ENCODE measurements at places on chromosomes 13 and 19.

DNA sequence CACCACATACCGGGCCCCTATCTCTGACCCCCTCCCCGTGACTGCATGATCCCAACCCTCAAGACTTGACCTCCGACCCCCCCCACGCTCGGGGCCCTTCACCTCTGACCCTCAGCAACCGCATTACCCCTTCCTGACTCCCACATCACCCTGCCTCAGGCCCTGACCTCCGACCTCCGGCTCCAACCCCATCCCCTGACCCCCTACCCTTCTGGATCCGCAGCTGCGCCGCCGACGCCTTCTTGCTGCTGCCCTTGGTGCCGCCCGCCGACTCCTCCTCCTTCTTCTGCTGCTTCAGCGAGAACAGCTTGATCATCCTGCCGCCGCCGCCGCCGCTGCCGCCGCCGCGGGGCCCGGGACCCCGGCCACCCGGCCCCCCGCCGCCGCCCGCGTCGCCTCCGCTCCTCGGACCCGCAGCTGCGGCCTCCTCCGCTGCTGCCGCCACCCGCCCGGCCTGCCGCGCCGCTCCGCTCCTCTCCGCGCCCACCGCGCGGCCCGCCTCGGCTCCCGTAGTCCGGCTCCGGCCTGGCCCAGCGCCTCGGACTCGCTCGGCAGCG lies at the start of gene UBE2M:
Gene UBE2M, minus strand, starts transcription at position 546 of the 557 bp plus-strand sequence. Its CDS starts 230 bp downstream, at position 316.
- no peak for DNase-seq

DNA sequence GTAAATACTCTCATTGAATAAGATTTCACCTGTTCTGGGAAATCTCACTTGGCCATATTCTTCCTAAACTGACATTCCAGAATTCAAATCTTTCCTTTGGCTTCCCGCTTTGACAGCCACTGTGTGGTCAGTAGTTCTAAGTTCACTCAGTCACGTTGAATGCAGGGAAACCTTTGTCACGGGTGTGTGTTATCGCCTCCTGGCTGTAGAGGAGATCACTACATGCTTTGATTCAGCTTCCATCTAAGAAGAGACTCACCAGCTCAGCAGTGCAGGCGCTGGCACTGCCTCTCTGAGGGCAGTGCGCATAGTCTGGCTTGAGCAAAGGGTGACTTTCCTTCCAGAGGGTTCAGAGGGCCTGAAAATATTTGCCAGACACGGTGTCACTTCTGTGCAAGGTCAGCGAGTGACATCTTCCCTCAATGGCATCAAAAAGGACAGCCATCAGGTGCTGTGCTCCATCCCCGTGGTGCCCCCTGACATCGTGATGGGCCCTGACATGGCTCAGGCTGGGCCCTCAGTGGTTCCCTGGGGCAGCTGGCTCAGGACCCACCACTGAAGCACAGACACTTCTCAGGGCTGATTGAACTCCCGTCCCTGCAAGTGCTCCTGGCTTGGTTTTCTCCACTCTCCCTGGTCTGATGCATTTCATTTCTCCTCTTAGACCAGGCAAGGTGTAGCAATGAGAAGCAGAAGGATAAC lies 635.4 kb upstream of the ARGLU1 start:
- DNase-seq, result no peak

DNA sequence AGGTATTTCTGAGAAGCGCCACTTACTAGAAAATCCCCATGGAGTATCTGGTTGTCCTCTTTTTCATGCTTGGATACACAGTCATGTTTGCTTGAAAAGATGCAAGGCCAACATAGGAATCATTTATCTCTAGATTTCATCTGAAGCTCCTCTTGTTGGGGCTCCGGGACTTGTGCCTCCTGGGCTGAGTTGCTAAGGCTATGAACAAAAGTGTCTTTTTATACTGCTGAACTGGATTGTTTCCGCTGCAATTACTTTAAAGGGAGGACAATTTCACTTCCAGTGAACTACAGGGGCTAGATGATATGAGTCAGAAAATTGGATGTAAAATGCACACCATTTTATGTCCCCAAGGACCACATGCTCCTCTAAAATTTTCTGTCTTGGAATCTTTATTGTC lies 114.1 kb downstream of the TNFSF13B start:
- DNase-seq, result no peak

- no peak for DNase-seq
Measured at GRCh38 chr13:114078461-114079451, 53.7 kb downstream of the RASA3 start.

DNA sequence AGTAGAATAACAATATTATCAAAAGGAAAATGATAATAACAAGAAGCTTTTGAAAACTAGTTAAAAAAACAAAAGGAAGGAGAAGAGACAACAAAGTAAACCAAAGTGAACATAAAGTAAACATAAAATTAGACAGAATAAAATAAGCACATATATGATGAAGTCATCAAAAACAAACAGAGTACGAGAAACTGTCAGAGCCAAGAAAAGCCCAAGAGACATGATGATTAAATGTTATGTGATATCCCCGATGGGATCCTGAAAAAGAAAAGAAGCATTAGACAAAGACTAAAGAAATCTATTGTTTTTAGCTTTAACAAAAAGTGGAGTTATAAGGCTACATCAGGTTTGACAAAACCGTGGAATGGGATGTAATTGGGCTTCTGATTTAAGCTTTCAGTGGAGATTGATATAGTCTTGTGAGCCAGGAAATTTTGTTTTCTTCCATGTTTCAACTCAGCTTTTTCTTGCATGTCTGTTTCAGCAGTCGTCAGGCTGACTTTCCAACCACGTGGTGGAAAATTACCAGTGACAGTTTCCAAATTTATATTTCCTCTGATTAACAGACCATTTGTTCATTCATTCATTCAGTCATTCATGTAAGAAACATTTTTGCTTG lies 64.9 kb downstream of the KL start:
- DNase-seq, result no peak

- no peak for DNase-seq
Measured at GRCh38 chr19:33868076-33868735, 71.5 kb downstream of the KCTD15 start.

DNA sequence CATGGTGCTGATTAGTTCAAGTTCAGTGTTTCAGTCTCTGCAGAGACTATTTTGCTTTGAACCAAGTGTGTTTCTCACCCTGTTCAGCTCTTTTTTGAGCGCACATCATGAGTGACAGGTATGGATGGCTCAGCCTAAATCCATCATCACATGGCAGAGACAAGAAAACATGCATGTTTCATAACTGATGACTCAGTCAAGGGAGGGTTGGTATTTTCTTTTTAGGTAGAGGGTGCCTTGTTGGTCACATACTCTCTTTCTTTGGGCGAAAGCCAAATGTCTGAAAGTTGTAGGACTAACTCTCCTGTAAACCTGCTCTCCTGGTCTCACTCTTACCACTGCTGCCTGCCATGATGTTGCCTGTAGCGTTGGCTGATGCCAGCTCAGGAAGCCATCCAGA lies 48.1 kb upstream of the RAP2A start:
- no peak for DNase-seq

DNA sequence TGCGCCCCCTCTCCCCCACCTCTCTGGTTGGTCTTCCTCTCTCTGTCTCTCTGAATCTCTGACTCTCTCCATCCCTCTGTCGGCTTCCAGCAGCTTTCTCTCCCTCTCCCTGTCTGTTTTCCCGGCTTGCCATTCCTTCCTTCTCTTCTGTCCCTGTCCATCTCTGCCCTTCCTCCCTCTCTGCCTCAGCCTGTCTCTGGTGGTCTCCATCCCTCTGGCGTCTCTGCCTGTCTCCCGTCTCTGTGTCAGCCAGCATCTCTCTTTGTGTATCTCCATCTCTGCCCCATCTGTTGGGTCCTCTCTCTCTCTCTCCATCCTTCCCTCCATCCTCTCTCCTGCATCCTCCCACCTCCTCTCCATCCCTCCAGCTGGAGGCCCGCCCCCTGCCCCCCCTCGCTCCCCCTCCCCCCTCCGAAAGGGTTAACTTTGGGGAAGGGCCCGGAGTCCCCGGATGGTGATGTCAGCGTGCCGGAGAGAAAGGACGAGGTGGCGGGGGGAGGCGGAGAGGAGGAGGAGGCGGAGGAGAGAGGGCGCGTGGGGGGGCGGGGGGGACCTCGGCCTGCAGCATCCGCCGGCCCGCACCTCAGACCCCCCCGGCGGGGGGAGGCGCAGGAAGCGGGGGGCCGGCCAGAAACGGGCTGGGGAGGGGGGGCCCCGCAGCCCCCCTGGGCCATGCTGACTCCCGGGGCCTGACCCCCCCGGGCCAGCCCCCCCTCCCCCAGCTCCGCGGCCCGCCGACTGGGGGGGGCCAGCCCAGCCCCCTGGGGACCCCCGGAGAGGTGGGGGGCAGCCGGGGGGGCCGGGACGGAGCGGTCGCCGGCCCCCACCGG lies at the start of gene BRSK1:
Gene BRSK1, plus strand, starts transcription at position 450 of the 830 bp plus-strand sequence. CDS start 446 bp downstream, outside the sequence.
- no peak for DNase-seq

GRCh38 chr19:51439021-51439465 lies 19.2 kb downstream of the SIGLEC8 start:
- DNase-seq, result no peak

DNA sequence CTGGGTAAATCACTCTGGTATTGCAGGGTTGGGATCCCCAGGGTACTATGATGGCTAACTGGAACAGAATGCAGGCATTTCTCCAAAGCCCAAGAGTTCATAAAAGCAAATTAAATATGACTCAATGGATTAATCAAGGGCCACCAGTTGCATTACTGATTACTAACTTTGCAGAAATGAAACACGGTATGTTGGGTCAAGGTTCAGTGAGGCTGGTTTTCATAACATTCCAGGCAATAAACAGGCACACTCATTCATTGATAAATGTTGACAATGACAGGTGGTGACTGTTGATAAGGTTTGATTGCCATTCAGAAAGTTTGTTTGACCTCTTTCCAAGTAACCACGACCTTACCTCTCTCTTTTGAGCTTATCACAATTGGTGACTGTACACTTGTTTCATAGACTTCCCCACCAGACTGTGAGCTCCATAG lies 506 bp upstream of the AP1M1 start:
- DNase-seq, result peak; percentile 2

DNA sequence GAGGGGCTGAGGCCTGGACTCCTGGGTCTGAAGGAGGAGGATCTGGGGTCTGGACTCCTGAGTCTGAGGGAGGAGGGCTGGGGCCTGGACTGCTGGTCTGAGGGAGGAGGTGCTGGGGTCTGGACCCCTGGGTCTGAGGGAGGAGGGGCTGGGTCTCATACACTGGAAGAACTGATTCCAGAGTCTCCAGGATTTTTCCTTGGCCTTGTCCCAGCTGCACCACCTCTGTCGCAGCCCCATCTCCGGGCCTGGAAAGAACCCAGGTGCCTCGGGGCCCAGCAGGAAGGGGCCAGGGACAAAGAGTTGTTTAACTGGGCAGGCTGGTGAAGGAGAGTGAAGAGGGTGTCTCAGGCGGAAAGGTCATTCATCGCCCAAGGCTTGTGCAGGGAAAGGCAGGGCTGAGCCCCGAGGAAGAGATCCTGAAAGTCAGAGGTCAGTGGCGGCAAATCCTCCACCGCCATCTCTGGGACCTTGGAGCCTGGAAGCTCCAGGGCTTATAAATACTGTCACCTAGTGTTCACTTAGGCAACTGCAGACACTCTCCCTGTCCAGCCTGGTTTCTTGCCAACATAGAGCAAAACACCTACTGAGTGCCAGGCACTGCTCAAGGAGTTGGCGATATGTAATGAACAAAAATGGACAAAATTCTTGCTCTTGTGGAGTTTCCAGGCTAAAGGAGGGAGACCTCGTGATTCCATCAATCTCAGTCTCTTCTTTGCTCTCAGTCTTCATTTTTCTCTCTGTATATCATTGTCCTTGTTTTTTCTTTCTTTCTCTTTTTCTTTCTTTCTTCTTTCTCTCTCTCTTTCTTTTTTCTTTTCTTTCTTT lies 4.4 kb upstream of the KCNN4 start:
- DNase-seq, result peak; percentile 80

- DNase-seq, result no peak
Measured at GRCh38 chr19:8305798-8306197, 2.4 kb downstream of the CD320 start.

DNA sequence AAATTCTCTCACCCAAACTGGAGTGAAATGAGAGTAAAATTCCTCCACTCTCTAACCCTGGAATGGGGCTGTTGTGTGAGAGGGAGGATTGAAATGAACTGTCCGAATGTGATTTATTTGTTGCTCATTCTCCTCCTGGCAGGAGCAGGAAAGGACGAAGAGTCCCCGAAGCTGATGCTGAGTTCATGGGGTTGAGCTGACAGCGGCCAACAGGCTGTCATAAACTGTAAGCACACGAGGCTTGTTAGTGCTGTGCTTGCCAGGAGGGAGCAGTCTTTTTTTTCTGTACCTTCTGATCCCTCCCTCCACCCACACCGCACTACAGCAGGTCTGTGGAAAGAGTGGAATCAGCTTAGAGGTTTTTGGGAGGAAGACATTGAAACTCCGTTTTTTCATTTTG lies 33.1 kb upstream of the ZNF331 start:
- DNase-seq, result no peak

- DNase-seq, result no peak
Measured at GRCh38 chr19:32870981-32871451, 1.4 kb upstream of the SLC7A9 start.

GRCh38 chr13:31913459-31913858 lies 118.1 kb upstream of the FRY start:
- no peak for DNase-seq

DNA sequence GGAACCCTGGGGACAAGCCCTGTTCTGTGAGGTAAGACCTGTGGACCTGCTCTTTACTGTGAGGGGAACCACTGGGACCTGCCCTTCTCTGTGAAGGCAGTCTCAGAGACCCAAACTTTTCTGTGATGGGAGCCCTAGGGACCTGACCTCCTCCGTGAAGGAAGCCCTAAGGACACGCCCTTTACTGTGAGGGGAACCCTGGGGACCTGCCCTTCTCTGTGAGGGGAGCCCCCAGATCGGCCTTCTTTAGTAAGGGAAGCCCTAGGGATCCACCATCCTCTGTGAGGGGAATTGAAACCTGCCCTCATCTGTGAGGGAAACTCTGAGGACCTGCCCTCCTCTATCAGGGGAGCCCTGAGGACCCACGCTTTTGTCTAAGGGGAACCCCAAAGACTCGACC lies 343.5 kb downstream of the UQCRFS1 start:
- DNase-seq, result no peak

- no peak for DNase-seq
Measured at GRCh38 chr19:42105368-42105767, 26.9 kb downstream of the POU2F2 start.

DNA sequence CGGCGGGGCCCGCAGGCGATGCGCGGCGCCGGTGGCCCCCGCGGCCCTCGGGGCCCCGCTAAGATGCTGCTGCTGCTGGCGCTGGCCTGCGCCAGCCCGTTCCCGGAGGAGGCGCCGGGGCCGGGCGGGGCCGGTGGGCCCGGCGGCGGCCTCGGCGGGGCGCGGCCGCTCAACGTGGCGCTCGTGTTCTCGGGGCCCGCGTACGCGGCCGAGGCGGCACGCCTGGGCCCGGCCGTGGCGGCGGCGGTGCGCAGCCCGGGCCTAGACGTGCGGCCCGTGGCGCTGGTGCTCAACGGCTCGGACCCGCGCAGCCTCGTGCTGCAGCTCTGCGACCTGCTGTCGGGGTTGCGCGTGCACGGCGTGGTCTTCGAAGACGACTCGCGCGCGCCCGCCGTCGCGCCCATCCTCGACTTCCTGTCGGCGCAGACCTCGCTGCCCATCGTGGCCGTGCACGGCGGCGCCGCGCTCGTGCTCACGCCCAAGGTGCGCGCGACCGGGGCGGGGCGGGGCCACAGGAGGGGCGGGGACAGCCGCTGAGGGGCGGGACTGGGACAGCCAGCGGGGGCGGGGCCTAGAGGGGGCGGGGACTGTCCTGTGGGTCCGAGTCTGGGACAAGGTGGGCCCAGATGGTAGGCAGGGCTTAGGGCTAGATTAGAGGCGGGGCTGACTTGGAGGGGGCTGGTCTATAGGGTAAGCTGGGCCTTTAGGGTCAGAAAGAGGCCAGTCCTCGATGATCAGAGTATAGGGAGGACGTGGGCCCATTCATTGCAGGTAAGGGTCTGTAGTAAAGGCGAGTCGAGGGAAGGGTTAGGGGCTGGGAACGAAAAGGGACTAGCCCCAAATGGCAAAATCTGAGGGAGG lies 5.1 kb downstream of the GRIN2D start:
- DNase-seq, result no peak

- no peak for DNase-seq
Measured at GRCh38 chr19:48194041-48194843, 23.8 kb downstream of the ZSWIM9 start.
